T-helper 2 cell treated with Interferon-gamma antibody and Interleukin-4, amounts not matched to agents 5 μg/mL and 100 μg/mL, for 36 hours (primary cell): ENCODE measurements at places on chromosomes 1 and 21.

GRCh38 chr1:218402786-218403120, 57.6 kb downstream of the TGFB2 start:
- no peak for DNase-seq

DNA sequence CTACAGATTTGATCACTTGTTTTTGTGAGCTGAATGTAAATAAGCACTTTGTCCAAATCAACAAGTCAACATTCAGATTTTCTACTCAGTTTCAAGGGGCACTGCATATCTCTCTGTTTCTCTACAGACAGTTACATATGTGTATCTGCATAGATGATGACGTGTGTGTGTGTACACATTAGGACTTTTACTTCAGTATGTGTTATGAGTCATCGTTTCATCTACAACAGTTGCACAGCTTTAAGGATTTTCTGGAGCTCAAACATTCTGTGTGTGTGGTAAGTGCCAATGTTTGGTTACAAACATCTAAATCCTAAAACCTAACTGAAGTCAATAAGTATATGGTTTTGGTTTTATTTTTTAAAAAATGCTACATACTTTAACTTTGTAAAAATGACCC, 494.5 kb upstream of the PBX1 start:
- no peak for DNase-seq

DNA sequence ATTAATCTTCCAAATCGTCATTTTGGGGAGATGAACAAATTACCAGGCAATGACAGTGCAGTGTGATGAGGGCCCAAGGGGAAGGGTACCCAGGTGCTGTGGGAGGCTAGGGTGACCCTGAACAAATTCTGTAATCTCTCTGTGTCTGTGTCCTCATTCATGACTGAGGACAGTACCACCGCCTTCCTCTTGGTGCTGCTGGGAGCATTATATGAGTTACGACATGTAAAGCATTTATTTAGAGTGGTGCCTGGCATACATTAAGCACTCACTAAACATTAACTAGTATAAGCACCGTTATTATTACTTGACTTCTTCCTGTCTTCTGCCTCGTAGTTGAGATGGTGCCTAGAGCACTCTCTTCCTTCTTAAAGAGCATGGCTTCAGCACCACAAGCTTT, 468.2 kb upstream of the VAMP3 start:
- no peak for DNase-seq

- DNase-seq, result no peak
Measured at GRCh38 chr1:86478416-86479156, 9.9 kb downstream of the CLCA1 start.
